NCI-H1092 (cell line): ENCODE measurements at places on chromosomes 3 and 15.

- DNase-seq = no peak
These were observed 150.6 kb downstream of the TPRG1 start for GRCh38 chr3:189322339-189322738.

GRCh38 chr15:57527382-57528091 is 64.2 kb upstream of the MYZAP start:
- DNase-seq = peak; percentile 61

GRCh38 chr3:111989061-111989678 is 9.6 kb upstream of the TAGLN3 start:
- peak; percentile 35 for DNase-seq

DNA sequence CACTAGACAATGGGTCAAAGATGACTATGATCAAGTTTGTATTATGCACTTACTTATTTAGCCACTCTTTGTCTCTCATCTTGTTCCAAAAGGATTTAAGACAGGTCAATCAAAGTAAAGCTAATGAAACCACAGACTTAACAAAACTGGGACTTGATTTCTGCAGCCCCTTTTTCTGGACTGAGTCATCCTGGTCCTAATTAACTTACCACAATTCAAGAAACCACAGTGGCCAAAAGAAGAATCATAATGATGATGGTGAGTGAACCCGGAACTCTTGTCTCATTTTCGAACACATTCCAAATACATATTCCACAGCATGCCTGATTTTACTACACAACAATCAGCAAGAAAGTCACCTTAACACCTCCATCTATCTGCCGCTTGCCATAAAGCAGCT is 1333.0 kb downstream of the ROBO1 start:
- no peak for DNase-seq

- no peak for DNase-seq
These were observed 47.0 kb downstream of the MAP2K1 start for GRCh38 chr15:66433726-66434125.

DNA sequence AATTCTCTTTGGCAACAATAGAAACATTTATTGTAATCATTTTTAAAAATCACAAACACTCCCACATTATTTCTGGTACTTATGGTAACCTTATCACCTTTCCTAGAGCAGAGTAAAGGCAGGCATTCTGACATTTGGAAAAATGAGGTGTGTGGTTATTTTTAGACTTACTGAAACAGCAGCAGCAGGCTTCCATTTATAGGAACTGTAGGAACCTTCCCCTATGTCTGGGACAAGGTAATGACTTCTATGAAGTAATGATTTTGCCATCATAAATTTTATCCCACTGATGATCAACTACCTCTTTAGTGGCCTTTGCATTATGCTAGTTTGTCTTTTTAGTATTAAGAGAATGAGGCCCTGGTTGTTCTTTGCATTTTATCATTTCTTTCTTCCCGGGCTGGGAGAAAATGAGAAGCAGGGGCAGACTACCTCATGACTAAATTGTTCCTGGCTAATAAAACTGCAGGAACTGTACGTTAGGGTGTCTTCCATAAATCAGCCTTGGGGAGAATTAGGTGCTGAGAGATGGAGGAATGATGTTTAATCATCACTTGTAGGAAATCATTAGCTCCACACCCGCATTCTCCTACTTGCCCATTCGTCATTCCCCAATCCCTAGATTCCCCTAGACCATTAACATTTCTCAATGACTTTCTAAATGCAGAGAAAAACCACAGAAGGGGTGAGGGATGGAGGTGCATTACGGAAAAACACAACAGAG is 680.3 kb downstream of the AGBL1 start:
- no peak for DNase-seq

DNA sequence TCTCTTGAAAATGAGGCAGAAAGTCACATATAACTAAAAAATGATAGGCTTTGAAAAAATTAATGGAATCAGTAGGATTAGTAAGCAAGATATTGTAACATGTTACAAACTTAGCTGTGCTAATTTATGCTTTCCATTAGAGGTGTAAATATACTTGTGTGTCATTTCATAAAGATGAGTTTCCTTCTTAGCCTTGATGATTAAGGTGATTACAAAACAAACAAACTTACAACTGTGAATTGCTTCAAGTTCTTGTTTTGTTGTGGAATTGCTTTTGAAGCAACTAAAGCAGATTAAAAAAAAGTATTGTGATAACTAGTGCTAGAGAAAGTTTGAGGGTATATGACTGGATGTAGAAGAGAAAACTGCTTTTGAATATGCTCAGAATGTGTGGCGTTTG is 87.9 kb downstream of the DIPK2A start:
- no peak for DNase-seq

- DNase-seq = no peak
These were observed 29.4 kb upstream of the ACAD9 start for GRCh38 chr3:128849911-128850455.

- DNase-seq = no peak
These were observed 82.1 kb downstream of the VPS8 start for GRCh38 chr3:184894051-184894450.

GRCh38 chr15:101369676-101370075 is 74.6 kb upstream of the SNRPA1 start:
- DNase-seq = no peak

GRCh38 chr15:62869116-62869515 is 173.4 kb upstream of the TPM1 start:
- no peak for DNase-seq

- no peak for DNase-seq
These were observed 131.0 kb downstream of the GABRG3 start for GRCh38 chr15:27101982-27102381.

DNA sequence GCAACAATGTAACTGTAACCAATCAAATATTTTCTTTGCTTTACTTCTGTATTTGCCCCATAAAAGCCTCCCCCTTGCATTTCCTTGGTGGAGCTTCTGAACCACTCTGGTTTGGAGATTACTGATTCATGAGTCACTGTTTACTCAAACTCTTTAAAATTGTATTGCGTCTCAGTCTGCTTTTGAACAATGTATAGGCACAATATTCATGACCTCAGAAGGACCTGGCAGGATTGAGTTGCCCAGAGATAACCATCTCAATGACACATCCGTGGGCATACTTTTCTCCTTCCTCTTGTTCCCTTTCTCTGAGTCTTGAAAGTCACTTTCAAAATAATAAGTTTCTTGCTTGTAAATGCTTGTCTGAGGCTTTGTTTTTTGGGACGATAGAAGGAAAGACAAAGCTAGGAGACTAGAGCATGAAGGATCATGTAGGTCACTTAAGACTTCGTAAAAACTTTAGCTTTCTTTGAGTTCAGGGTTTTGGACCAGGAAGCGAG is 57.1 kb upstream of the POU1F1 start:
- DNase-seq = no peak

- no peak for DNase-seq
These were observed 5.5 kb upstream of the TPRG1 start for GRCh38 chr3:189166321-189166720.

GRCh38 chr15:67564021-67564967 is 21.8 kb downstream of the MAP2K5 start:
- no peak for DNase-seq

DNA sequence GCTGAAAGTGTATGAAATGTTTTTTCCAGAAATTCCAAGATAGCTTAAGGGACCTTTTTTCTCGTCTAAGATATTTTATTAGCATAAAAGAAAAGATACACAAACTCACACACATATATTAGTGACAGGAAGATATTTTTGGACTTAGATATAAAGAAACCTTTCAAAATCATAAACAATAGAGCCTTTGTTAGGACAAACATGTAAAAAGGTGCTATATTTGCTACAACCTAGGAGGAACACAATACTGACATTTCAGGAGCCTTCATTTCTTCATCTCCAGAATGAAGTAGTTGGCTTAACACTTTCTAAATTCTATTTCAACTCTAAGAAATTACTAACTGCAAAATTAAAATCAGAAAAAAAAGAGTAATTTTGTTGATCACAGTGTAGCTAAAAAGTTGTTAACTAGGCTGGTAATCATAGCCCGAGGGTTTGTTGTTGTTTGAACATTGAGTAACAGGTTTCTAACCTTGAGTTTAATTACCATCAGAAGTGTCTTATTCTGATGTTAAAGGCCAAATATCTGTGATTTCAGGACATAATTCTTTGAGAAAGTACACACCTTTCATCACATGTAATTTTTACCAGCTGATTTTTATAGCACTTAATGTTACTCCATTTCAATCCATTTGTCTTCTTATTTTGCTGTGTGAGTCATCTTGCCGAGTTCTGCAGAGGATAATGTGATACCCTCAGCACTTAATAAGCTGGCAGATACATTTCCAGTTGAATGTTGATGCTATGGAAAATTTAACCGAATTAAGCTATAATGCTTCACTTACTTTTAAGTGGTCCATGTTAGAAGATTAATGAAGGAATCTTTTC is 97.3 kb downstream of the MBNL1 start:
- no peak for DNase-seq

GRCh38 chr3:130661140-130661891 is 85.3 kb downstream of the PIK3R4 start:
- no peak for DNase-seq

DNA sequence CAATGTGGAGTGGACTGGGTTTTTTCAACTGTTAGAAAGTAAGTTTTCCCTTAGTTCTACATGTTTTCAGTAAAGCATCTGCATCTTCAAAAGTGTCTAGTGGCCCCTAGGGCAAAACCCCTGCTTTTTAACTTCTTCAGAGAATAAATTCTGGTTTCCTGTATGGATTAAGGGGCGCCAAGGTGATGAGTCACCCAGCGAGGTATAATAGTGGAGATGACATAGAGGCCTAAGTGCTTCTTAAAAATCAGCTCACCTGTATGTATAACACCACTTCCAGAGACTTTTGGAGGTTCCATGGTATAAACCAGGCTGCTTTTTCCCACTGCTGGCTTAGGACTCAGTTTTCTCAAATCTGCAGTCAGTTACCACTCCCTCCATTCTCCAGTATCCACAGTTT is 68.9 kb downstream of the SYN2 start:
- DNase-seq = no peak

- no peak for DNase-seq
These were observed 51.6 kb downstream of the ZBTB38 start for GRCh38 chr3:141419946-141420345.

DNA sequence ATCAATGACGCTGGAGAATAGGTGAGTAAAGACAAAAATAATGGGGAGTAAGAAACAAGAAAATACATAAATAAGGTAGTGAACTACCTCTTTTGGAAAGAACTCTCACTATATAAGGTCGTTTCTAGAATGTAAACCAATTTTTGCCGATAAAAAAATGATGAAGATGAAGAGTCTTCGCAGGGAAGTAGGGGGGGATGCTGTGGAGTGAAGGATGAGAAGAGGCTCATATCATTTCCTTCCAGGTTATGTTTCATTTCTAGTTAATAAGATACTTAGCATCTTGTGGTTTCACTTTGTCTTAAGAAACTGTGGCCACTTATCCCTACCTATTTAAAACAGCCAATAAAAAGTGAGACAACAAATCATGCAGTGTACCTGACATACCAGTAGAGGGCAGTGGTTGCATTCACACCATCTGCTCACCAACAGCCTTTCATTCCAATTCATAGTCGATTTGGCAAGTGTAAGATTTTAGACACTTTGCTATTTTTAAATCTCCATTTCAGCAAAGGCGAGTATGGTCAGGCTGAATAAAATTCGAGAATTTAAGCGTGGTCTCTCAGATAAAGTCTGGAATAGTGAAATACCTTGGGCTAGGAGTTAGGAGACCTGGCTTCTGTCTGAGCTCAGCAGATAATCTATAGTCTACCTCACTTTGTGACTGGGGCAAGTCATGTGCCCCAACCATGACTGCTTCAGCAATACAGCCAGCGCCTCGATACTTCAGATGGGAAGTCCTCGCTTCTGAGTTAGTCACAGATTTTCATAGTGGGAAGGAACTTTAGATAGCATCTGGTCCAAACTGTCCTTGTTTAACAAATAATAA is 28.9 kb upstream of the ICE2 start:
- no peak for DNase-seq
